CD4-positive, alpha-beta T cell treated with Interleukin-1 beta for 1 hour (primary cell): ENCODE measurements at places on chromosomes 4 and X.

- no peak for DNase-seq
Observed at GRCh38 chr4:177726111-177726510, 283.9 kb upstream of the AGA start.

GRCh38 chrX:357693-358471 is 28.8 kb downstream of the PPP2R3B start:
- peak; percentile 54 for DNase-seq

DNA sequence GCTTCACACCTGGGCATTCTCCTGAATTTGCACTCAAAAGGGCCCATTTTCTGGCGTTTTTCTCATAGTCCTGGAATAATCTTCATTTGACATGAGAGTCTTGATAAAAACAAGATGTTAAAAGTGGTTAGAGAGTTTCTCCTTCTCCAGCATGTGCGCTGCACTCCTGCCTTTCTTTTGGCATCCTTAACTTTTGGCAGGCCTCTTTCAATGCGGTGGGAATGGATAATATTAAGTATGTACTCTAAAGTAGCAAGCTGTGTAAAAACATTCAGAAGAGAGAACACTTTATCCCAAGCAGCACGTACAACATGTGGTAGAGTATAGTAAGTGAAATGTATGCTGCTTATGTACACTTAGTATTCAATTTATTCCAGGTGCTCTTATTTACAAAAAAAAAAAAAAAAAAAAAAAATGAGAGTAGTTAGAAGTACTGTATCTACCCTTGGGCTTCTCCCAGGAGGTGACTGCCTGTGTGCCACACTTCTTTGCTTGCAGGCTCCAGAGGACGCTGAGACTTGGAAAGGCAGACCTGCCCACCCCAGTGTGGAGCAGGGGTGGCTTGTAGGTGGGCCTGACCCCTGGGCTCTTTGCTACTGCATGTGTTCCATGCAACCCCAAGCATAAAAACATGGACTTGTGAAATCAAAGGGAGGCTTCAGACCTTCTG is 3.9 kb downstream of the FGF2 start:
- DNase-seq = no peak

- DNase-seq = no peak
Observed at GRCh38 chrX:143340190-143340589, 177.1 kb downstream of the SPANXN3 start.

- no peak for DNase-seq
Observed at GRCh38 chr4:3739577-3739976, 26.6 kb upstream of the ADRA2C start.

DNA sequence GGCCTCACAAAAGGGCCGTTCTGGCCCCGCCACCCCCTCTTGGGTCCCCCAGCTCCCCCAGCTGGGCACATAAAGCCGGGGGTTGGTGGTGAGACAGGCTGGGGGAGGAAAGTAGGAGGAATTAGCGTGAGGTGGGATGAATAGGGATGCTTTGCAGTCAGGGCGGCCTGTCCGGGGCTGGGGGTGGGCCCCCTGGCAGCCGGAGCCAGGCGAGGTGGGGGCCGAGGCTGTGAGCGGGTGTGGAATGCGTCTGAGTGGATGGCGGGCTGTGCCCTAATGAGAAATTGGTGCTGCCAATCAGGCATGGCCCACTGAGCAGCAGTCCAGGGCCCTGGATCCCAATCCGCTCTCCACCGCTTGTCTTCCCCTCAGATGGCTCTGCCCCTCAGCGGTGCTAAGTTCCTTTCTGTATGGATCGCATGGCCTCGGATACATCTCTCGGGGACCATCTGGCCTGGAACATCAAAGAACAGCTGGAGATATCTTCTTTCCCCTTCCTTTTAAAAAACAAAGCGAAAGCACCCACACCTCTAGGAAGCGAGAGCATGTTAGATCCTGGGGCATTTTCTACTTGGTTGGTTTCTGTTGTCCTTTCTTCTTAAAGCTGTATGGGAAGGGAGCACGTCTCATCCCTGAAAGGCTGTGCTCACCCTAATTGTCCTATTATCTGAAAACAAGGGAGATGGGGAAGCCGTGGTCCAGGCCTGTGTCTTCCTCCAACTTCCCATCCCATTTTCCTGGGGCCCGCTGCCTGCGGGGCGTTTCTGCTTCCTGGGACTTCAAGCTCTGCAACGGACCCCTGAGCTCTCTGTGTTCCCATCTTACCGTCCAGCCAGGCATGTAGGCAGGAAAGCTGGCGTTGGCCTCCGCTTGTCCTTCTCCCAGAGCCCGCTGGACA is 106.9 kb downstream of the SORCS2 start:
- DNase-seq = no peak

- DNase-seq = no peak
Observed at GRCh38 chrX:153533091-153533490, 15.6 kb downstream of the ATP2B3 start.

DNA sequence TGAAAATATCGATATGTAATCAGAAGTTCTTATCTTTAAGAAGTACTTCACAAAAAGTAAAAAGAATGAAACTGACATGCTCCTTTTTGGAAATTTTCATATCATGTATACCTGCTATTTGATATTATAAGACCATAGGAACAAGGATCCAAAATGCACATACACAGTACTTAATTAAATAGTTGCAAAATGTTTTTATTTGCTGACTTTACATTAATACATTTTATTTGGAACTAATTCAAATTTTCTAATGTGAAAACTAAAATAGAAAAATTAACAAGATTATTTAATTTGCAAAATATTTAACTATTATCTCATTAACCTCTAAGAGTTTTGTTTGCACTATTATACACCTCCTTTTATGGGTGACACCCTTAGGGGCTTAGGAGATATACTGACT is 155.0 kb downstream of the TRAM1L1 start:
- no peak for DNase-seq

- no peak for DNase-seq
Observed at GRCh38 chr4:79982601-79983322, 90.3 kb downstream of the ANTXR2 start.

GRCh38 chr4:24219209-24219608 is 329.4 kb upstream of the PPARGC1A start:
- no peak for DNase-seq

DNA sequence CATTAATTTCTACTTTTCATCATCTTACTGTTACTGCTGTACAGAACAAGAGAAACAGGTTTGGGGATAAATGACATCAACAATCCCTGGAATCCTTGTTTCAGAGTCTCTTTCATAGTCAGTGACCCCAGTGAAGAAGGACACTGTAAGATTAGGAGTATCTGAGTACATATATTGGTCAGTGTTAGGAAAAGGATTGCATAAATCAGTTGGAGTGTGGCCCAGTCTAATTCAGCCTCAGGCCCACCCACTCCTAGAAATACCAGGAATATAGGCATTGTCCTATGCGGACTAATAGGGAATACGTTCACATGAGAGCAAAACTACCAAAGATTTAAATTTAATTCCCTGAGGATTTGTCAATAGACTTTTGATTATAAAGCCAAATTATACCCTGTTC is 237.8 kb downstream of the LDB2 start:
- no peak for DNase-seq

GRCh38 chr4:67918428-67918827 is 34.6 kb upstream of the TMPRSS11D start:
- DNase-seq = no peak

- no peak for DNase-seq
Observed at GRCh38 chr4:92047209-92047875, 256.4 kb upstream of the GRID2 start.

- DNase-seq = peak; percentile 70
Observed at GRCh38 chrX:1205681-1206611, 6.5 kb downstream of the CRLF2 start.

GRCh38 chr4:88720451-88721428 is 23.1 kb upstream of the NAP1L5 start:
- DNase-seq = no peak

- no peak for DNase-seq
Observed at GRCh38 chrX:115388879-115389278, 99.4 kb downstream of the LUZP4 start.

DNA sequence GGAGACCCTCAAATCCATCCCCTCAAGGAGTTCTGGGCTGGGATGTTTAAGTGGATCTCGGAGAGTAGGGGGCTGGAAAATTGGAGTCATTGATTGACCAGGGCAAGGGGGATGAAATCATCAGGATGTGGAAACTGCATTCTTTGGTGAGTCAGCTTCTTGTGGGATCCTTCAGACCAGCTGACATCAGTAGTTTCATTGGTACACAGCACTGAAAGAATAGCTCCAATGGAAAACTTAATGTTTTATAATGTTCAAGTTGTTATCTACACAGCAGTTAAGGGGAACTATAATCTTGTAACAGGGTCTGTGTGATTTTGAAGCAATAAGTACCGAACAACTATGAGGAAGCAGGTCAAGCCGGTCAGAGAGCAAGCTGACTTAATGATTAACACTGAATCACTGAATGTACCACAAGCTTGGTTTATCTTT is 506.1 kb downstream of the RPA4 start:
- no peak for DNase-seq

- DNase-seq = no peak
Observed at GRCh38 chrX:78769946-78770345, 22.4 kb downstream of the LPAR4 start.

- DNase-seq = no peak
Observed at GRCh38 chr4:156290811-156291210, 337.1 kb upstream of the CTSO start.

- no peak for DNase-seq
Observed at GRCh38 chrX:63434665-63435064, 83.5 kb upstream of the SPIN4 start.

- no peak for DNase-seq
Observed at GRCh38 chr4:85611661-85612060, 136.7 kb downstream of the ARHGAP24 start.

DNA sequence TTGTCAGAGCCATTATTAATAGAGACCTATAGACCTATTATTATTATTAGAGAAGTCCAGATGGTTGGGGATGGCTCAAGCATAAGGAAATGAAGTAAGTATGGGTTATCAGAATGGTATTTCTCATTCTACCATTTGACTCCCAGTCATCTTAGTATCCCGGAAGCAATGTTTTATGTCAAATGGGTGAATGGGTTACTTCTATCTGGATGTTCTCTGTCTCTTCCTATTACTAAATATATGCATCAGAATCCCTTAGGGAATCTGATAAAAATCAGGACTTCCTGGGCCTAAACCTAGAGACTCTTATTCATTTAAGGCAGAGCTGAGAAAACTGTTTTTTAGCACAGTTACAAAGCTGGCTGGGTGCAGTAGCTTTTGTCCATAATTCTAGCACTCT is 149.9 kb downstream of the SLC10A7 start:
- DNase-seq = no peak

DNA sequence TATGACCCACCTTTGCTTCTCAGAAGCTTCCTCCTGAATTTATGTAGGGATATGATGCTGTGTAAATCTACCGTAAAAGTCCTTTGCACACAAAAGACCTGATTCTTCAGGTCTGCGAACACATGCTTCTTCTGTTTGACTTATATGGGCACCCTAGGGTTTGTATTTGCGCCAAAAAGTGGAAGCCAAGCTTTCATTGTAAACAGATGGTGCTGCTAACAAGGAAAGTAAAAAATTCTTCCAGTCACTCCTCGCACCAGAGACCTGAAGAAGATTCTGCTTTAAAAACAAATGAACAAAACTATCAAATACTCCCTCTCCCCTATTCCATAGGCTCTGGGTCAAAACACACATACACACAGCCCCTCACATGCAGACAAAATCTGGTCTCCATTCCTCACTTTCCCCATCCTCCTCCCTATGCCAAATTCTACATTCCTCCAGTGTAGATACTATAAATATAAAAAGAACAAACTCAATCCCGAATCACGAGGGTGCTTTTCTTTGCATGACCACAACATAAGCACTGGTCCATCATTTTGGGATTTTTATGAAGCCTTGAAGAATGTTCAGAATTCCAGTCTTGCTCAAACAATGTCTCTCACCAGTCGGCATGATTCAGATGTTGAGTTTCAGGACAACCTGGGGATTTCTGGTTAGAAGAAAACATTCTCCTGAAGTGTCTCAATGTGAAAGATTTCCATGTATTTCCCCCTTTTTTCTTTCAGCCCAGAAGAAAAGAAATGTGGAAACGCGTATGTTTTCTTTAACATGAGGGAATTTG is 125.1 kb downstream of the PALLD start:
- DNase-seq = no peak

DNA sequence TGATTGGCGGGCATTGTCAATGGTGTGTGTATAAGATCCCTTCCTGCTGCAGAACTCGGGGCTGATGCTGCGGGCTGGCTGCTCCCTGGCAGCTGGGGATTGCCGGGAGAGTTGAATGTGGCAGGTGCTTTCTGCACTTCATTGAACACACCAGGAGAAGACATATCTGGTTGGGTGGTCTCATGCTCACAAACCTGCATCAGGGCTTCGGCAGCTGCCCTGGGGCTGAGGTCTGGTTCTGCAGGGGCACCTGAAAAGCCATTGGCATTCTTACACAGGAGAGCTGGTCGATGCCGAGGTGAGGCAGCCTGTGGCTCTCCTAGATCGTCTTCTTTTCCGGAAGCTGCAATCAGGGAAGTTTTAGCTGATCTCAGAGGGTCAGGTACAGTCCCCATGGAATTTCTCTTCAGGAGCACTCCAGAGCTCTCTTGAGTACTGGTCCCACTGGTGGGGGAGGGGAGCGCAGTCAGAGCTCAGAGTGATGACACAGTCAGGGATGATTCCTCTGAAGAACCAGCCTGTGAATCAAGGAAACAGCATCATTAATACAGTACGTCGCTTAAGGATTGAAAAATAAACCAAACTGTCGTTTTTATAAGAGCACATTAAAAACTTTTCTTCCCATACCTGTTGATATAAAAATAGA is 57.8 kb downstream of the GPRIN3 start:
- DNase-seq = no peak

- no peak for DNase-seq
Observed at GRCh38 chr4:1531683-1532548, 125.7 kb upstream of the NKX1-1 start.

- DNase-seq = no peak
Observed at GRCh38 chrX:43718081-43718480, 62.0 kb downstream of the MAOA start.

DNA sequence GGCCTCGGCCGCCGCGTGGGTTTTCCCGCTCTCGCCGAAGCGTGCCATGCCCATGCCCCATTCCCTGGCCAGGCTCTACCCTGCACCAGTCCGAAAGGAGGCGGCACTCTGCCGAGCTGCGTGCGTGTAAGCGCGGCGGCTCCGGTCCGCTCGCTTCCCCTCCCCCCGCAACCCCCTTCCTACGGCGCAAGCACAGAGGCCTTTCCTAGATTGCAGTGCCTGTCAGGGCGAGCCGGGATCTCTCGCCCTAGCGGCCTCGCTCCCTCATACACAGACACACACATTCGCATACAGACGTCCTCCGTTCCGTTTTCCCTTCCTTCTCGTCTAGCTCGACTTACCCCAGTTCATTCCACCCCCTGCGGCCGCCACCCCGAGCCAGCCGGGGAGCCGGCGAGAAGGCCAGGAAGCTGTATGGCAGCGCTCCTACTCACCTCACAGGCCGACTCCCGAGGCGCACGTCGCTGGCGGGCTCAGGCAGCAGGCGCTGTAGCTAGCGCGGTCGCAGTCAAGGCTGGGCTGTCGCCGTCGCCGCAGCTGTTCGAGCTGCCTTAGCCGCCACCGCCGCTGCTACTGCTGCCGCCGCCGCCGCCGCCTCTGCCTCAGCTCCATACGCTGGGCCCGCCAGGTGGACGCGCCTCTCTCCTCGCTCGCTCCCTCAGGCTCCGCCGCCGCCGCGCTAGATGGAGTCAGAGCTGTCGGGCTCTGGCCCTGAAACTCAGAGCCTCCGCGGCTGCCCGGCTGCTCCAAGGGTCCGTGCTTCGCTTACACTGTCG is 615 bp downstream of the NEXMIF start:
- peak; percentile 20 for DNase-seq
